Activated naive CD8-positive, alpha-beta T cell treated with anti-CD3 and anti-CD28 coated beads, Interleukin-2, amount 10 ng/mL, durations not matched to agents 7 days and 5 days (primary cell): ENCODE measurements at places on chromosomes 7 and 10. TPM values are rescaled to one million over a fixed set of nuclear protein-coding genes. Genes with fewer than 3 reads are reported as not detected.

Gene WAPL
- total RNA-seq: 52.9 TPM

Gene EVX1
- total RNA-seq: not detected

Gene ASZ1
- not detected for total RNA-seq

Gene NSUN6
- 26.5 TPM for total RNA-seq

Gene PLPP4
- total RNA-seq: not detected

Gene AEBP1
- 22.0 TPM for total RNA-seq

Gene TMEM236
- 0.11 TPM for total RNA-seq

Gene PAX2
- total RNA-seq: not detected

Gene PPP1R3A
- not detected for total RNA-seq

- peaks cover 4% of the 10 kb centered on the region for H3K36me3 ChIP-seq
- no peaks in the 10 kb centered on the region for H3K27me3 ChIP-seq
- peak; percentile 61 for DNase-seq
These were observed 1.7 kb downstream of the ZEB1 start for GRCh38 chr10:31320550-31321211.

DNA sequence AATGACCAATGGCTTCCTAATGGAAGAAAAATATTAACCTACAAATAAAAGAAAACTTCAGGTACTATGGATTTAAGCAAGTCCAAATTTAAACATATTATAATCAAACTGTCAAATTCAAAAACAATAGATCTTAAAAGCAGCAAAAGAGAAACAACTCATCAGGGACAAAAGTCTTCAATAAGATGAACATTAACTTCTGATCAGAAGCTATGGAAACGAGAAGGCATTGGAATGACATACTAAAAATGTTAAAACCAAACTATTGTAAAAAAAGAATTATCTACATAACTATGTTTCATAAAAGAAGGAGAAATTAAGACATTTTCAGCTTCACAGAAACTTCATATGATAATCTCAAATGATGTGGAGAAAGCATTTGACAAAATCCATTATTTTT, 334.7 kb downstream of the ANKRD7 start:
- H3K4me1 ChIP-seq: no peaks in the 10 kb centered on the region
- no peaks in the 10 kb centered on the region for H3K36me3 ChIP-seq
- H3K4me3 ChIP-seq: no peak overlapping the region

- DNase-seq: no peak
- H3K27me3 ChIP-seq: no peaks in the 10 kb centered on the region
- no peak overlapping the region for H3K4me3 ChIP-seq
- no peaks in the 10 kb centered on the region for H3K4me1 ChIP-seq
- H3K27ac ChIP-seq: no peak overlapping the region
These were observed 820.6 kb downstream of the LRMDA start for GRCh38 chr10:76251841-76252671.

- H3K27me3 ChIP-seq: no peaks in the 10 kb centered on the region
- peaks cover 2% of the 10 kb centered on the region for H3K4me1 ChIP-seq
- no peaks in the 10 kb centered on the region for H3K36me3 ChIP-seq
- H3K27ac ChIP-seq: no peak overlapping the region
These were observed 77.8 kb upstream of the PDCD4 start for GRCh38 chr10:110793886-110794285.

- H3K4me3 ChIP-seq: no peak overlapping the region
- H3K4me1 ChIP-seq: peaks cover 2% of the 10 kb centered on the region
- H3K27me3 ChIP-seq: no peaks in the 10 kb centered on the region
- no peak for DNase-seq
- H3K27ac ChIP-seq: no peak overlapping the region
These were observed 27.4 kb downstream of the TAX1BP1 start for GRCh38 chr7:27767374-27767773.

- H3K4me3 ChIP-seq: no peak overlapping the region
- no peaks in the 10 kb centered on the region for H3K36me3 ChIP-seq
- H3K27me3 ChIP-seq: peaks cover 4% of the 10 kb centered on the region
- no peak overlapping the region for H3K27ac ChIP-seq
- no peak for DNase-seq
These were observed 309.9 kb downstream of the GRID1 start for GRCh38 chr10:86056672-86057071.

- H3K4me1 ChIP-seq: no peaks in the 10 kb centered on the region
- H3K27me3 ChIP-seq: peaks cover 4% of the 10 kb centered on the region
- DNase-seq: no peak
- H3K36me3 ChIP-seq: no peaks in the 10 kb centered on the region
These were observed 107.6 kb downstream of the VIPR2 start for GRCh38 chr7:159036916-159037605.

DNA sequence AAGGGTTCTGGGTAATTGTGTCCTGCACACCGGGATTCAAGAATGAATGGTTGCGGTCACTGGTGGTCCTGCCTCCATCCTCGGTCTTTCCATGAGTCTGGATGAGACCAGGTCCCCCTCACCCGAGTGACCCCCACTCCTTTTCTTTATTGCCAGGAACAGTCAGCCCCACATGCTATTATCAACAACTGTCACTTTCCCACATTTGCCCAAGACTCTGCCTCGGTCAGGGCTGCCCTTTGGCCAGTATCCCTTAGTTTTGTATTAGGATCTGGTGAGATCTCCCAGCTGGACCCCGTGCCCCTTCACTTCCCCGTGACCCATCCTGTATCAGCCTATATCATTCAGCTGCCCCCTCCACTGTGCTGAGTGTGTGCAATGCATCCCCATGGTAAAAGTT, 288.3 kb downstream of the ADARB2 start:
- no peaks in the 10 kb centered on the region for H3K4me1 ChIP-seq
- DNase-seq: no peak
- no peaks in the 10 kb centered on the region for H3K27me3 ChIP-seq
- no peak overlapping the region for H3K4me3 ChIP-seq
- no peaks in the 10 kb centered on the region for H3K36me3 ChIP-seq

DNA sequence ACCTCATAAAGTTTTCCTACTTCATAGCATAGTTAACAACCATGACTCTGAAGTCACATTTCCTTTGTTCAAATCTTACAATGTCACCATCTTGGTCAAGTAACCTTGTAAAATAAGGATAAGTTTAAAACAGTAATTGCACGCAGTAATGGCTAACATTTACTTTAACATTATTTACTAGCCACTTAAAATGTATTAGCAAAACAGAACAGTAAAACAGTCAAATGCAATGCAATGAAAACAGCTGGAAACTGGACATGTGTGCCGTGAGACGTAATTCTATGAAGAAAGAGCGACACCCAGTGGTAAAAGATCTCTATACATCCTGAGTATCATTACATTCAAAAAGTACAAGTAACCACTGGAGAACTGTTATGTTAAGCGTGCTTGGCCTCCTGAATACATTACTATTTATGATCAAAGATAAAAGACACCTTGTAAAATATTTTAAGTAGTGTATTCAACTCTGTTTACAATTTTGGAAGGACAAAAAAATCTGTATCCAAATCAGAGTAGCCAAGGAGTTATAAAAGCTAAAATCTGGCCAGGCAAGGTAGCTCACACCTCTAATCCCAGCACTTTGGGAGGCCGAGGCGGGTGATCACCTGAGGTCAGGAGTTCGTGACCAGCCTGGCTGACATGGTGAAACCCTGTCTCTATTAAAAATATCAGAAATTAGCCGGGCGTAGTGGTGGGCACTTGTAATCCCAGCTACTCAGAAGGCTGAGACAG, 27.2 kb downstream of the ATE1 start:
- H3K27ac ChIP-seq: no peak overlapping the region
- H3K4me1 ChIP-seq: peaks cover 1% of the 10 kb centered on the region
- H3K4me3 ChIP-seq: no peak overlapping the region
- no peaks in the 10 kb centered on the region for H3K27me3 ChIP-seq

- peaks cover 4% of the 10 kb centered on the region for H3K27me3 ChIP-seq
- no peak overlapping the region for H3K4me3 ChIP-seq
- H3K36me3 ChIP-seq: no peaks in the 10 kb centered on the region
- no peak for DNase-seq
These were observed 44.7 kb downstream of the PRF1 start for GRCh38 chr10:70557876-70558275.

- peaks cover 47% of the 10 kb centered on the region for H3K36me3 ChIP-seq
- H3K27me3 ChIP-seq: no peaks in the 10 kb centered on the region
- no peak overlapping the region for H3K4me3 ChIP-seq
These were observed 127.7 kb downstream of the SMURF1 start for GRCh38 chr7:99016196-99016595.

DNA sequence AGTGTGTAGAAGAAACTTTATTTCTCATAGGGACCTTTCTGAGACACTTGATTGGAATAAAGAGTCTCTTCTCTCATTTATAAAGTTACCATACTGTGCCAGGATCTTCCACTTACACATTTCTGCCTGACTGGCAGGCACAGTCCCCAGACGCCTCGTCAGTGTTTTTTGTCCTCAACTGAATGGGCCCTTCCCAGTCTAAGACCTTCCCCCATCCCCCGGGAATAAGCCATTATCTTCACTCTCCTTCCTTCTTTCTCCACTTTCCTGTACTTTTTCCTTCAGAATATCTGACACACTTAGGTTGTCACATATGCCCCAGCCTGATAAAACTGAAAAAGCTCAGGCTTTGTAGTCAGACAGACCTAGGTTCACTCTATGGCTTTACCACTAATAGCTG, 35.3 kb upstream of the KCNIP2 start:
- H3K27me3 ChIP-seq: no peaks in the 10 kb centered on the region
- no peak for DNase-seq
- H3K27ac ChIP-seq: no peak overlapping the region
- peaks cover 17% of the 10 kb centered on the region for H3K4me1 ChIP-seq
- H3K36me3 ChIP-seq: peaks cover 3% of the 10 kb centered on the region
- H3K4me3 ChIP-seq: no peak overlapping the region

DNA sequence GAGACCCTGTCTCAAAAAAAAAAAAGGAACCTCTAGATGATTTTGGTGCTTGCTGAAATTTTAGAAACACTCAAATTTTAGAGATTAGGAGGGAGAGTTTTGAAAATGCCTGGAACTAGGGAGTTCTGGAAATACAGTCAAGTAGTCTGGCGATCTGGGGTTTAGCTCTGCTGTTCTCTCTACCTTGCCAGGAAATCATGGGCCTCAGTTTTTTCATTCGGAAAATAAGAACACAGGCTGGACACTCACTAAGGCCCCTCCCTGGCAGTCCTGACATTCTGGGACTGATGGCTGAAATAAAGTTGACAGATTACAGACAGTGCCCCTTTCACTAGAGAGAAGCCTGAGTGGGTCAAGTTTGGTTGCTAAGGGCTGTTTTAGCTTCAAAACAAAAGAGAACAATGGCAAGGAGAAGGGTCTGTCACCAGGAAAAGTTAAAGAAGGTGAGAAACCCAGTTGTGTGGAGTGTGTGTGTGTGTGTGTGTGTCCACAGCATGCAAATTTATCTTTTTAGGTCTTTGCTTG, 25.0 kb upstream of the CALN1 start:
- H3K4me1 ChIP-seq: no peaks in the 10 kb centered on the region
- H3K4me3 ChIP-seq: no peak overlapping the region

- H3K36me3 ChIP-seq: peaks cover 7% of the 10 kb centered on the region
- H3K27me3 ChIP-seq: peaks cover 1% of the 10 kb centered on the region
- no peak for DNase-seq
- H3K4me1 ChIP-seq: peaks cover 9% of the 10 kb centered on the region
- no peak overlapping the region for H3K27ac ChIP-seq
- H3K4me3 ChIP-seq: no peak overlapping the region
These were observed 96.6 kb downstream of the AVL9 start for GRCh38 chr7:32591938-32592337.

GRCh38 chr10:58740620-58741369, 228.1 kb downstream of the BICC1 start:
- H3K4me3 ChIP-seq: no peak overlapping the region
- H3K4me1 ChIP-seq: no peaks in the 10 kb centered on the region
- no peaks in the 10 kb centered on the region for H3K36me3 ChIP-seq
- DNase-seq: no peak
- H3K27ac ChIP-seq: no peak overlapping the region
- H3K27me3 ChIP-seq: no peaks in the 10 kb centered on the region

- H3K4me3 ChIP-seq: no peak overlapping the region
- no peak for DNase-seq
- H3K27ac ChIP-seq: no peak overlapping the region
These were observed 91.2 kb upstream of the AHR start for GRCh38 chr7:17207220-17207619.

GRCh38 chr7:141430455-141431139, 120.6 kb upstream of the AGK start:
- H3K27me3 ChIP-seq: peaks cover 9% of the 10 kb centered on the region
- H3K36me3 ChIP-seq: no peaks in the 10 kb centered on the region
- no peak for DNase-seq
- H3K4me1 ChIP-seq: no peaks in the 10 kb centered on the region

GRCh38 chr10:104579136-104579535, 62.0 kb upstream of the SORCS3 start:
- peaks cover 10% of the 10 kb centered on the region for H3K27me3 ChIP-seq
- H3K4me3 ChIP-seq: no peak overlapping the region
- H3K36me3 ChIP-seq: no peaks in the 10 kb centered on the region
- no peak overlapping the region for H3K27ac ChIP-seq
- no peak for DNase-seq

GRCh38 chr7:75861636-75862035, 17.2 kb upstream of the RHBDD2 start:
- H3K4me1 ChIP-seq: peaks cover 7% of the 10 kb centered on the region
- H3K27ac ChIP-seq: no peak overlapping the region
- peaks cover 18% of the 10 kb centered on the region for H3K27me3 ChIP-seq
- DNase-seq: no peak
- no peak overlapping the region for H3K4me3 ChIP-seq

- H3K36me3 ChIP-seq: peaks cover 76% of the 10 kb centered on the region
- H3K4me1 ChIP-seq: no peaks in the 10 kb centered on the region
- DNase-seq: no peak
- H3K27ac ChIP-seq: no peak overlapping the region
These were observed 52.2 kb downstream of the TRIM24 start for GRCh38 chr7:138512092-138512858.
